ENCODE measurements at places on chromosomes 5 and 9.

GRCh38 chr5:113043491-113043931, 66.9 kb downstream of the DCP2 start:
- no peak for DNase-seq

DNA sequence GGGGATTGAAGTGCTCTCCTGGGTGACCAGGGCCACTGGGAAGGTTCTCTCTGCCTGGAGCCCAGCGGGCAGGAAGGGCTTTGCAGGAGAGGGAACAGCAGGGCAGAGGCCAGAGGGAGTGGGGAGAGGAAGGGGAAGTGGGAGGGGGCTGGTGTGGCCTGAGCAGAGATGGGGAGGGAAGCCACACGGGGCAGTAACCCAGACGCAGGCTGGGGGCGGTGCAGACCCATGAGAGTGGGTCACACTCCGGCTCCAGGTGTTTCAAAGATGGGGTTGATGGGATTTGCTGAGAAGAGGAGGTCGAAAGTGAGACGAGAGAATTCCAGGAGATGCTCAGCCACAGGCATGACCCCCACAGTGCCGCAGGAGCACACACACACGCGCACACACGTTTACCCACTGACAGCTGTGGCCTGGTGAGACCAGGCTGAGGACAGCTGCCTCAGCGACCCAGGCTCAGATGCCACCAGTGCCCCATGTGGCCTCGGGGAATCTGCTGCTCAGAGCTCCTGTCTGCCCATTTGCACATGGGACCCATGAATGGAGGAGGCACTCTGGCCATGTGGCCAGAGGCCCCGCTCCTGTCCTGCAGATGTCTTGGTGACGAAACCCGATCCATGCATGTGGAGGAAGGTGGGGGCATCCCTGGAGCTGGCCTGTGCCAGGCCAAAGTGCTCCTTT, 32.7 kb upstream of the FCN2 start:
- DNase-seq = no peak

- no peak for DNase-seq
Measured at GRCh38 chr9:127746959-127747569, 12.0 kb upstream of the TOR2A start.

GRCh38 chr9:88219601-88220000, 81.3 kb upstream of the SPATA31C2 start:
- no peak for DNase-seq

- no peak for DNase-seq
Measured at GRCh38 chr5:25570067-25570583, 925.3 kb upstream of the CDH10 start.

GRCh38 chr9:97938081-97938644, at the start of gene HEMGN:
HEMGN (minus strand) TSS chr9:97938172; CDS start chr9:97938136, 36 bp downstream.
- no peak for DNase-seq

GRCh38 chr5:14847471-14847870, 24.1 kb downstream of the ANKH start:
- DNase-seq = no peak

GRCh38 chr5:74490814-74491213, 149.7 kb downstream of the ENC1 start:
- DNase-seq = no peak

- DNase-seq = no peak
Measured at GRCh38 chr9:113278840-113279239, 3.4 kb downstream of the PRPF4 start.

DNA sequence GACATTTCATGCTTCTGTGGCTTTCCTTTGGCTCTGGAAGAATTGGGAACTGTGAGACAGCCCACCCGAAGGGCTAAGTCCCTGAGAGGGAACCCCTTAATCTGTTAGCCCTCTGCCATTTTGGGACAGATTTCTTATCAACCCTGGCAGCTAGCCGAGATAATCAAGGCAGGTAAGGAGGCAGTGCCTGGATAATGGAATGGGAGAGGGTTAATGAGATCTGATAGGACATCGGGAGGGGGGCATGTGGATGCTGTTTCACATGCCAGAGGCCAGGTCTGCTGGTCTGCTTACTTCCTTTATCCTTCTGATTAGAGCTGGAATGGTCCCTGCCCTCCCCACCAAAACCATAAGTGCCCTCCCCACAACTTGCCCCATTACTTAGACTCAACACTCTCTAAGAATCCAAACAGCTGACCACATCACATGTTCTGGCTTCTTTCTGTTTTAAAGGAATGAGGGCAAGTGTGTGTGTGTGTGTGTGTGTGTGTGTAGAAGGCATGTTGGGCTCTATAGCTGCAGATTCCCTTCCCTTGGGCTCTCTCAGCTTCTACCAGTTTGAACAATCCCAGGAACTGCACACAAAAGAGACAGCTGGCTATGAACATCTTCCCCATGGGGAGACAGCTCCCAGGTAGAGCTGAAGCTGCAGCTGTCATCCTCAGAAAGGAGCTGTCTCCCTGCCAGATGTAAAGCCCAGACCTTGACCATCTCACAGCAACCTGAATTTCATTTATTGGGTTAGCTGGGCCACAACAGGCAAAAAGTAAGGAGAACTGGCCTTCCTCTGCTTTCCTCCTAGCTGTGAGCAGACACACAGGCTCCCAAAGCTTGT, 221.3 kb downstream of the PIK3R1 start:
- DNase-seq = no peak

GRCh38 chr9:18994263-18994916, 38.6 kb downstream of the SAXO1 start:
- peak; percentile 42 for DNase-seq

- no peak for DNase-seq
Measured at GRCh38 chr9:99505936-99506335, 283.9 kb downstream of the SEC61B start.

GRCh38 chr5:132673939-132674630, at the start of gene IL4:
IL4 (plus strand) TSS chr5:132673989; CDS start chr5:132674051, 62 bp downstream.
- DNase-seq = no peak

GRCh38 chr5:105462377-105462776, 1899.8 kb upstream of the NUDT12 start:
- no peak for DNase-seq

DNA sequence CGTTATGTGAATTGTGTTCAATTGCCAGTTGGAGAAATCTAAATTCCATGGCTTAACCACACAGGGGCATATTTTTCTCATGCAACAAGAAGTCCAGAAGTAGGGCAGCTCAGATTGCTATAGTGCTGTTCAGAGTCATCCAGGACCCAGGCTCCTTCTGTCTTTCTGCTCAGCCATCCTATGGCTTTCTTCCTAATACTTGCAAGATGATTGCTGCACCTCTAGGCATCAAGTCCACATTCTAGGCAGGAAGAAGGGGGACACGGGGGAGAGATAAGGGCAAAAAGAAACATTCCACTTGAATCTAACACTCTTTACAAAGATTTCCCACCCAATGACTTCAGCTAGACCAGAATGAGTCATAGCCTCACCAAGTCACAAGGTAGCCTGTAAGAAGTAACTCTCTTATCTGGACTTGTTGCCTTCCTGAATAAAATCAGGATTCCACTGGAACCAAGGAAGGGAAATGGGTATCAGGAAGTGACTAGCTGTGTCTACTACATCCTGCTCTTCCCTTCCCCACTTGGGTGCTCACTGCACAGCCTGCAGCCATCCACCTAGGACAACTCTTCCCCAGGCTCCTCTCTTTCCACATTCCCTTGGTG, 5.3 kb downstream of the ERAP2 start:
- no peak for DNase-seq

DNA sequence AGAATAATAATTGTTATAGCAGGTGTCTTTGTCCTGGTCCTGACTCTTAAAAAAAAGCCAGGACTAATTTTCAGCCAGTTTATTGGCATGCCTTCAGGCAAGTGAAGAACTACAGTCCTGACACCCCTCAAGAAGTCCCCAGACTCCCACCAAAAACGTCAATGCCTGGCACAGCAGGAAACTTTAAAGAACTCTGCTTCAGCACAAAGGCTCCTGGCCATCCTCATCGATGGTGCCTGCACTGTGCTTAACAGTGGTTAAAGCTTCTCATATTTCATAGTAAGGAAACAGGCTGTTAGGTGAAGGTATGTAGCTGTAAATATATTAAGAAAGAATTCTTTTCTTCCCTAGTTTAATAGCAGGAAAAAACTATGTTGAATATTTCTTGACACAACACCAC, 280.1 kb upstream of the PUM3 start:
- DNase-seq = no peak

GRCh38 chr9:81772144-81772543, 82.8 kb upstream of the TLE1 start:
- no peak for DNase-seq

DNA sequence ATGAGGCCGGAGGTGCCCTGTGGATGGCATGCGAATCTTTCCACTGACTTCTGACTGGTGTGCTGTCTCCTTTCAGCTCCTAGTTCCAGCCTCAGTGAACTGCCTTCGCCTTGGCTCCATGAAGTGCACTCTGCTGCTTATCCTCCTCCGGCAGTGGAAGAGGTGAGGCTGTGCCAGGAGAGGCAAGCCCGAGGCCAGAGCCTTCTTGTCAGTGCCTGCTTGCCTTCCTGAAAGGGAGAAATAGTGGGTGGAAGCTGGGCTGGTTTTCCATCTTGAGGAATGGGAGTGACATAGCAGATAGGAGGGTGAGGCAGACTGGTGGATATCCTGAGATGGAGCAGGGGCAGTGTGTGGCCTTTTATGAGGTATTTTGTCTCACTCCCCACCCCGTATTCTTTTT, 29.7 kb downstream of the SH3GLB2 start:
- no peak for DNase-seq

- DNase-seq = peak; percentile 58
Measured at GRCh38 chr9:132006677-132007370, 72.8 kb downstream of the MED27 start.

- DNase-seq = no peak
Measured at GRCh38 chr5:95900383-95900958, 61.2 kb downstream of the ELL2 start.

DNA sequence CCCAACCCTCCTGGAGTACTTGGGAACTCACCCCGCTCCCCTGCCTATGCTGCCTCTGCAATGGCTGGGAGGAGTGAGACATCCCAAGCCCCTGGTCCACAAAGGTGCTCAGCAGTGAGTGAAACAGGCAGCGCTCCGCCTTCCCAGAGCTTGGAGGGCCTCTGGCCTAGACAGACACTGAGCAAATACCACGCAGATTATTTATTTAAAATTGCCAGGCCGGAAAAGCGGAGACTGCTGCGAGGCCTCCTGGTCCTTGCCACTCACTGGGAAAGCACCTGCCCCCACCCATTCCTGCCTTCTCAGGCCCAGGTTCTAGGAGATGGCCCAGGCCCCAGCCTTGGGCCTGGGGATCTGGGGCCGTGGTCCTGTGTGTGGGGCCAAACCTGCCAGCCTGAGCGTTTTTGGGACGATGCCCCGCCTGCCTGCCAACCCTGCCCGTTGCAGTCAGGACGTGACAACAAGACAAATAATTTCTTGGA, 17.4 kb downstream of the FGF18 start:
- DNase-seq = no peak

DNA sequence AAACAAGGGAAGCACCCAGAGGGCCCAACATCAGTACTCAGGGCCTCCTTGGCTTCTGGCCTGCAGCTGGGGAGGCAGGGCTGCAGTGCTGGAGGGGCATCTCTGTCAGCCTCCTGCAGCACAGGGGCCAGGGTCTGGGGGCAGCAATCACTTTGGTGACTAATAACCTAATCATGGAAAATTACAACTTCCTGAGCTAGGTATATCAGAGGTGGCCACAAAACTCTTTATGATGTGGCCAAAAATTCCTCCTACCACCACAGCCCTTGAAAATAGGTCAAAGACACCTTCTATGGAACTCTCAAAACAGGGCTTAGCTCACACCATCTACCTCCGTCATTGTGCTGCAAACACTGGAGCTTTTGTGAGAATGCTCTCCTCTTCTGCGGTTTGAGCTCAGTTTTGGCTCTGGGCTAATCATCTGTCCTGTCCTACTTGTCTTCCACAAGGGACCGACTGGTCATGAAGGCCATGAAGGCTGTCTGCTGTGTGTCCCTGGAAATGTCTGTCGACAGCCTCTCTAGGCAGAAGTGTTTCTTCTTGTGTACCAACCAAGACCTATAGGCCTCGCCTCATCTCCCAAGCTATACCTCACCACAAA, 28.6 kb downstream of the CSF2 start:
- DNase-seq = no peak

GRCh38 chr5:32852535-32852934, 141.4 kb downstream of the NPR3 start:
- DNase-seq = no peak

DNA sequence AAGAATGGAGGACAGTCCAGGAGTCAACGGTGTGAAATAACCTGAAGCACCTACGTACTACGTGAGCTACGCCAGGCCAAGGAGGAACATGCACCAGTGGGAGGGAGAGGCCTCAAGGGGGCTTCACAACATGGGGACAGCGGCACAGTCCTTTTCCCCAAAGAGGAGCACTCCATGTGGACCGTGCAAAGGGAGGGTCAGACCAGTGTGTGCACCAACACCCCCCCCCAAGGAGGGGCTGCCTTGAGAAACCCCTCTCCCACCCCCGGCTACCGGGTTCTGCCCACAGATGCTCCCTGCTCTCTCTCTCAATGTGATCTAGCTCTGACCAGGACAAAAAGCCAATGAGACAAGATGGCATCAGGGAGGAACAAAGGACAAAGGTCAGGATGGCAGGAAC, 68.6 kb downstream of the PRRT1B start:
- DNase-seq = no peak

DNA sequence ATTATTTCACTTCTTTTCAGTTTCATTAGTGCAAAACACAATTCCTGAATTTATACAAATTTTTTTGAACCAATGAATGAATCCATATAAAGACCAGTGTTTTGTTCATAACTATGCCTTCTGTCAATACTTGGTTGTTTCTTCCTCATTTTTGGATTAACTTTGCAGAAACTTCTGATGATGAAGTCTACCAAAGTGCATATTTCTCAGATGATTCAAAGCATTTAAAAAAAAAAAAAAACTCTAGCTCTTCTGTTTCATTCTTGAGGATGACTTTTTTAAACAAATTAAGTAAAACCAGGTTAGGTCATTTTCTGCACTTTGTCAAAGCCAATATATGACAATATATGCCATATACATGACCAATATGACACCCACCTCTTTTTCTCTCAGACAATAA, 92.6 kb downstream of the CHSY3 start:
- no peak for DNase-seq

- no peak for DNase-seq
Measured at GRCh38 chr5:88203981-88204750, 64.5 kb downstream of the TMEM161B start.

DNA sequence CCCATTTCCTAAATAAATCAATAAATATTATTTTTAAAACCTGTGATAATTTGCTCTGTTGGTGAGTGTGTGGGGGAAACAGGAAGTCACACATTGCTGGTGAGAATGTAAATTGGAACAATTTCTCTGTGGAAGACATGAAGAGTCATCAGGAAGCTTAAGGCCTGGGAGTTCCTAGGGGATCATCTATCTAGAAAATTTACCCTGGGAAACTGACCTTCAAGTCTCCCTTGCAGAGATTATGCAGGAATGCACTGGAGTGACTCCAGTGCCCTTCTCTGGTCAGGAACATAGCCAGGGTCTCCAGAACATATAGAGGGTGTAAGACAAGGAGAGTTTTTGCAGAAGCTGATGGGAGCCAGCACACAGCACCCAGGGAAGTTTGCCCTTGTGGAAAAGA, 13.0 kb upstream of the GCNT1 start:
- DNase-seq = no peak

DNA sequence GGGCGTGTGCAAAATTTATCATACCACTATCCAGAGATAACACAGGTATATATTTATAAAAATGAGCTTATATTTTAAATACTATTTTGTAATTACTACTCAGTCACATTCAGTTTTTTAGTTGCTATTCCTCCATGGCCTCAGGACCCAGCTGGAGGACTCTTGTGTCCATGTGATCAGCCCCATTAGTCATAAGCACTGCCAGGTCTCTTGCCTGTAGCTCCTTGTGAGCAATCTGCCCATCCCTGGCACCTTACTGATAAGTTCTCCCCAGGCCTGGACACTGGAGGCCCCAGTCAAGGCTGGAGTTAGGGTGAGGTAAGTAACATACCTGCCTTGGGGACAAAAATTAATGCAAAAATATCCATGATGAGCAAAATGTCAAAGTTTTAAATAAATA, 29.5 kb upstream of the ADRB2 start:
- no peak for DNase-seq

Measured in SK-N-MC (cell line).